Central memory CD4-positive, alpha-beta T cell (primary cell): ENCODE measurements at places on chromosomes 2 and 18.

- no peak for DNase-seq
Observed at GRCh38 chr2:60954139-60954538, 63.4 kb upstream of the PEX13 start.

GRCh38 chr2:24576146-24576545 is 85.1 kb downstream of the NCOA1 start:
- DNase-seq = no peak

- no peak for DNase-seq
Observed at GRCh38 chr18:11258039-11258610, 108.8 kb upstream of the PIEZO2 start.

DNA sequence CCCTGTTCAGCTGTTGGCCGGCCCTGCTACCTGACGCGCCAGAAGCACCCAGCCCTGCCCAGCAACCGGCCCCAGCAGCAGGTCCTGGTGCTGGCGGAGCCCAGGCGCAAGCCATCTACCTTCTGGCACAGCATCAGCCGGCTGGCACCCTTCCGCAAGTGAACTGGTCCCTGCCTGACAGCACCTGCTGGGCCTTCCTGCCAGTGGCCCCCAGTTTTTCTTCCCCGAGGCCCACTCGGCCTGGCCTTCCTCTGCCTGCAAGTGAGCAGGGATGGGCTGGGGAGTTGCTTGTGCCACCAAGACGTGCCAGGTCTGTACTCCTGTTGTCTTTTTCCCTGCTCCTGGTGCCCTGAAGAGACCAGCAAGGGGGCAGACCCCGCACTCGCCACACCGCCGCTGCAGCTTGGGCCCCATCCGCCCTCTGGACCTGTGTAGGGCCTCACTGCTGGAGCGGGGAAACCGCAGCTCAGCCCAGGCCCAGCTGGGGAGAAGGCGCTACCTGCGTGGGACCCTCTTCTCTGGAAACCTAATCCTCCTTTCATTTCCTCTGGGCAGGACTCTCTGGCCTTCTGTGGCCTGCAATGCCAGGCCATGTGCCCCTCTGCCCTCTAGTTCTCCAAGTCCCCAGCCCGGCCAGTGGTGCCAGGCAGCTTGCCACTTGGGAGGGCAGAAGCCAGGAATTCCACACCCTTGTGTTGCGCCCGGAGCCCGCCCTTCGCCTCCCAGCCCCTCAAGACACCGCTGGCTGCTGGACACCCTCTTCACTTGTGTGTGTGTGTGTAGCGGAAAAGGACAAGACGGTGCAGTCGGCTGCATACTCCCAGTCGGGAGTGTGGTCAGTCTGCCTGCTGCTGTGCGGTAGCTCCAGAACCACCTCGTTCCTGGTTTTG is 47.0 kb downstream of the FAM168B start:
- no peak for DNase-seq

GRCh38 chr18:79847606-79848293 is 50.0 kb downstream of the KCNG2 start:
- DNase-seq = no peak

DNA sequence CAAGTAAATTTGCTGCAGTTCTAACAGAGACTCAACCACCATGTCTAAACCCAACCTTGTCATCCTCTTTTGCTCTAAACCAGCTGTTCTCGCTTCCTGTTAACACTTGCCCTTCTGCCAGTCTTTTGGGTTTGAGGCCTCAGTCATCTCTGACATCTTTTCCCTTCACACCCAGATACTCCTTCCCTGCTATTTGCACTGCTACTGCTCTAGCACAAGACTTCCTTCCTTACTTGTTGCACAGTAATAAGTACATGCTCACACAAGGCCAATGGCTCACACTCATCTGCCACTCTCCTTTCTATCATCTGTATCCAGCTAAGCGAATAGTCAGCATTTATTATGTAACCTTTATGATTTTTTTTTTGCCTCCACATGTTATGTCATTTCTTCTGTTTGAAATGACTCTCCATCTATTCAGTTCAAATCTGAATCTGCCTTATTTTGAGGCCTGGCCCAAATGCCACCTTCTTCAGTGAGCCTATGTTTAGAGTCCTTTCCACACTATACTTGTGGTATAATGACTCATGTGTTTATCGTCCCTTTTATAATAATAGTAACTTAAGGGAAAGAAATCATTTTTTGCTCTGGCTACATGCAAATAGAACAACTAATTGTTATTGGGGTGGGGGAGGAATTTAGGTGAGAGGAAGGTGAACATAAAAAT is 22.5 kb upstream of the CDKL4 start:
- peak; percentile 6 for DNase-seq

GRCh38 chr18:59428018-59428417 is 69.0 kb upstream of the LMAN1 start:
- DNase-seq = no peak

DNA sequence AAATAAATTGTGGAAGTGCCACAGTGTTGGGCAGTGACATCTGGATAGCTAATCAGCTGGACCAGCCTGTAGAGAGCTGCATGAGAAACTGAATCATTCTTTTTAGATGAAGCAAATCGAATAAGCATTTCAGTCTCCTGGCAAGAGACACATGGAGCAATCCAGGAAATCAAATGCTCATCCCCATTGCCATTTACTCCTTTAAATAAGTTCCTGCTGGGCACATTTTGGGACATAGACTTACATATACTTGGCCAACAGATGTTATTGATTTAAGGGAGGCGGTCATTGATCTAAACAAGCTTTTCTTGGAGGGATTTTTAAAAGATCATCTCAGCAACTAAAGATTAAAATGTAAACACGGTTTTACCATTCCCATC is 307.1 kb downstream of the STK39 start:
- DNase-seq = no peak

- no peak for DNase-seq
Observed at GRCh38 chr2:177694348-177694747, 301.8 kb downstream of the AGPS start.
